ENCODE measurements at places on chromosomes 3 and 15.

DNA sequence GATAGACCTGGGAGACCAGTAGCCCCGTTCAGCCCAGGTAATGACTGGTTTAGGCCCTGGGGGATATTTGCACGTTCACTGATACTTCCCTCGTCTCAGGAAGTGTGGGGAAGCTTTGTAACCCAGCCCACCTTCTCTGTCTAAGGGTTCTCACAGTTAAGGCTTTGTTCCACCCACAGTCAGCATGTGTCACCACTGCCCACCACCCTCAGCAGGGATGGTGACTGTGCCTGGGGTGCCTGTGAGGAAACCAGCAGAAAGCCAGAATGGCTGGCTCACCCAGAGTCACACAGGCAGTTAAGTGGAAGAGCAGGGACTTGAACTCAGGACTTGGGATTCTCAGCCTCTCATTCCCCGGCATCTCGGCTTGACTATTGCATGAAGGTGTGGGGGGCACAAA, 5.2 kb downstream of the KBTBD13 start:
- DNase-seq, result peak; percentile 60

GRCh38 chr3:28036599-28037575, 204.5 kb upstream of the CMC1 start:
- DNase-seq, result no peak

DNA sequence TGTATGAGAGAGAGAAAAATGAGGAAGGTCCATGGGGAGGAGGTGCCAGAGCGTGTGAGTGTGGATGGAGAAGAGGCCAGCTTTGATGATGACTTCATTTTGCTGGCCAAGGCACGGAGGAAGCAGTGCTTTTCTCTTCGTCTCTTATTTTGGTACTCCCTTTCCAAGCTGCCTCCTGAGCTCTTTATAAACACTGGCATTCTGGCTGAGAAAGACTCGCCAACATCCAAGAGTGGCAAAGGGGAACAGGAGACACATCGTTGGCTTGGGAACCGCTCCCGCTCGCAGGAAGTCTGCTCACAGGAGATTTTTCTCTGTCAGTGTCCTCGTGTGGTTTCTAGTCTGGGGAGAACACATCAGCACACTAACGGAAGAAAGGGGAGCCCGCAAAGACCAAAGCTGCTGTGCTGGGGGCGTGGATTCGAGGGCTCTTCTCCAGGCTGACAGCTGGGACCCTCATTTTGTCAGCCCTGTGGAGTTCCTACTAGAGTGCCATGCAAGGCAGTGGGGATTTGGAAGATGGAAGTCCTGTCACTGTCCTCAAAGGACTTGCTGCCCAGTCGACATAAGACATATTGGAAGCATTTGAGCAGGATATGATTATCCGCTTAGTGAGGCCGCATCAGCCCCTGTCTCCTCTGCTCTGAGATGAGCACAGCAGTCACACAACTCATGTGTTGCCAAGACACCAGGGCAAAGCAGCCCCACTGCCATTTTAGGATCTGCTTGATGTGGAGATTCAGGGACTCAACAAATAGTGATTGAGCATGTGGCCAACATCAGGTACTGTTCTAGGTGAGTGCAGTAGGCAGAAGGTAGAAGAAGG, 8.0 kb upstream of the SEMA4B start:
- DNase-seq, result no peak

- DNase-seq, result no peak
Observed at GRCh38 chr3:22893101-22893500, 310.0 kb upstream of the UBE2E2 start.

- DNase-seq, result no peak
Observed at GRCh38 chr3:11944052-11944673, 60.0 kb upstream of the SYN2 start.

- no peak for DNase-seq
Observed at GRCh38 chr3:58308728-58309127, 2.4 kb downstream of the HTD2 start.

GRCh38 chr3:127811717-127812116, 10.6 kb downstream of the MGLL start:
- no peak for DNase-seq

DNA sequence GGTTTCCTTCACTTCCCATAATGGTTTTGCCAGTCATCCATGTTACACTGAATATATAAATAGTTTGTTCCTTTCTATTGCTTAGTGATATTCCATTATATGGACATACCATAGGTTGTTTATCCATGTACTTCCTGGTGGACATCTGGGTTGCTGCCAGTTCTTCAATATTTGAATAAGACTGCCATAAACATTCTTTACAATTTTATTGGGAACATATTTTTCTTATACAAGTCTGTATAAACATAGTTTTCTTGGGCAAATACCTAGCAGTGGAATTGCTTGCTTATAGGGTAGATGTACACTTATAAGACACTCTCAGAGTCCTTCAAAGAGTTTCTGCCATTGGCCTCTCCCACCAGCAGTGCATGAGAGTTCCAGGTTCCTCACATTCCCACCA, 231.4 kb downstream of the OPA1 start:
- DNase-seq, result no peak

DNA sequence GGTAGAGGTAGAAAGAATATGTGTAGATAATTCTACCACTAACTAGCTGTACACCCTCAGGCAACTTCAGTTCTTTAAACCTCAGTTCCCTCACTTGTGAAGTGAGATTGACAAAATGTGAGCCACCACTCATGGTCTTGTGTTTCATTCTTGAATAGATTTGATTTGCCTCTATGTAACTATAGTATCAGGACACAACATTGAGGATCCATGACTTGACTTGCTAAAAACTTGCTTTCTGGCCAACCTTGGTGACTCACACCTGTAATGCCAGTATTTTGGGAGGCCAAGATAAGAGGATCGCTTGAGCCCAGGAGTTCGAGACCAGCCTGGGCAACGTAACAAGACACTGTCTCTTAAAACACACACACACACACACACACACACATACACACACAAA, 115.8 kb upstream of the FLNB start:
- no peak for DNase-seq

GRCh38 chr3:30527720-30528119, 78.7 kb upstream of the TGFBR2 start:
- DNase-seq, result no peak

DNA sequence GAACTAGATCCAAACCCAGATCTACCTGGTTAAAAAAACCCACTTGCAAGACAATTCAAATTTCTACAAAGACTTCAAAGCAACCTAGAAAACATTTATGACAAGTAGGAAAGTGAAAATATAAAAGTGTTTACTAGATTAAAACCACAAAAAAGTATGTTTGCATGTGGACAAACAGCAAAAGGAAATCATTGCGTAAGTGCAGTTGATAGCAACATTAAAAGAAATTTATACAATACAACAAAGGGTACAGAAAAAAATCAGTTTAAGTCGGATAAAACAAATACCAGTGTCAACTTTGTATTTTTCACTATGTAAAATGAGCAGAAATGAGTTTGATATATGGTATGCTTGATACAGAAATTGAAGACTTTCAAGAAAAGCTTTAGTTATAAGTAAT, 2.6 kb downstream of the EIF5A2 start:
- no peak for DNase-seq

GRCh38 chr3:126798521-126798920, 94.5 kb downstream of the CHCHD6 start:
- no peak for DNase-seq

DNA sequence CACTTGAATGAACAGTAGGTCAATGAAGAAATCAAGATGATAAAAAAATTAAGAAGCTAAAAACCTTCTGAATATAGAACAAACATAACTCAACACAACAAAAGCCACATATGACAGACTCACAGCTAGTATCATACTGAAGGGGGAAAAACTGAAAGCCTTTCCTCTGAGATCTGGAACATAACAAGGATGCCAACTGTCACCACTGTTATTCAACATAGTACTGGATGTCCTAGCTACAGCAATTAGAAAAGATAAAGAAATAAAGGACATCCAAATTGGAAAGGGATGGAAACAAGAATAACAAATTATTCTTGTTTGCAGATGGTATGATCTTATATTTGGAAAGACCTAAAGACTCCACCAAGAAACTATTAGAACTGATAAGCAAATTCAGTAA, 60.8 kb downstream of the ILDR1 start:
- no peak for DNase-seq

GRCh38 chr3:194994551-194994981, 276.4 kb downstream of the XXYLT1 start:
- DNase-seq, result no peak

Data from stimulated activated CD8-positive, alpha-beta memory T cell treated with anti-CD3 and anti-CD28 coated beads, Interleukin-4, amount 100 ng/mL, for 48 hours (primary cell).